ENCODE measurements at places on chromosomes 7 and 10.

- DNase-seq: no peak
Observed at GRCh38 chr7:15820319-15820718, 133.8 kb upstream of the MEOX2 start.

GRCh38 chr10:113214331-113214730 lies 264.3 kb downstream of the TCF7L2 start:
- no peak for DNase-seq

- DNase-seq: no peak
Observed at GRCh38 chr7:92695308-92696261, 105.4 kb upstream of the FAM133B start.

GRCh38 chr10:1557081-1557480 lies 180.2 kb downstream of the ADARB2 start:
- DNase-seq: no peak

- DNase-seq: no peak
Observed at GRCh38 chr7:376306-377079, 86.5 kb downstream of the FOXL3 start.

DNA sequence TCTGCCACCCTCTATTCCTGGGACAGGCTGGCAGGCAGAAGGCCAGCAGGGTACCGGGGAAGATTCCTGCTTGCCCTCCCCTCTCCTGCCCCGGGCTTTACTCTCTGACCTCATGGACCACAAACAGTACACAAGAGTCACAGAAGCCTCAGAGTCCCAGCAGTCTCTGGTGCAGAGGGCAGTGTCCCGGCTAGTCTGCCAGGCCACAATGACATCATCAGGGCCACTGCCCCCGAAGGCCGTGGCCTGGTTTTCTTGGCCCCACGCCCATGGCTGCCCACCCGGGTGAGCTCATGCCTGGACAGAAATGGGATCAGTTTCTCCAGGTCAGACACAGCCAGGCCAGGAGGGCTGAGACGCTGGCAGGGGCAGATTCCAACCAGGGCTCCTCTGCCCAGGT lies 91.9 kb downstream of the MYL10 start:
- DNase-seq: no peak
